Right renal pelvis (tissue), 4 donors: ENCODE measurements at places on chromosomes 1 and 21. TPM values are rescaled to one million over a fixed set of nuclear protein-coding genes. Genes with fewer than 3 reads are reported as not detected.

- peak; percentile 64 for DNase-seq
Measured at GRCh38 chr1:68173936-68174737, 58.2 kb downstream of the WLS start.

GRCh38 chr1:32246888-32247273 is at the start of gene FAM167B:
Gene FAM167B (plus strand): TSS chr1:32247222. CDS start chr1:32247422, 200 bp downstream.
- no peak for DNase-seq

DNA sequence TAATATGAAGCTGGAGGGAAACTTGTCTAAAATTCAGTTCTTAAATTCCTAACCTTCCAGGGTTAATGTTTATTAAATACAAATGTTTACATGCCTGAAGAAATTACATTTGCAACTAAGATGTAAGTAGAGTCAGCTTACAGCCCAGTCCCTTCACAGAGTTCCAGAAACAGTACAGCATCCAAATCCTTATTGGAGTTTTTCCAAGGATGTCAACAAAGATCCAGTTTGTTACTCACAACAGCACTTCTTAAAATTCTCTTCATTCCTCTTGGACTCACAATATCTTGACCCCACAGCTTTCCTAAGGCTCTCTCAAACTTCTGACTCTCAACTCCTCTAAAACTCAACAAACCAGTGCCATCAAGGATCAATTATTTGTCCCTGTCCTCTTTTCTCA is 50.1 kb upstream of the RWDD3 start:
- no peak for DNase-seq

GRCh38 chr1:242030071-242030470 is 31.2 kb upstream of the MAP1LC3C start:
- no peak for DNase-seq

- DNase-seq, result no peak
Measured at GRCh38 chr1:150875197-150876118, 941 bp downstream of the ARNT start.

DNA sequence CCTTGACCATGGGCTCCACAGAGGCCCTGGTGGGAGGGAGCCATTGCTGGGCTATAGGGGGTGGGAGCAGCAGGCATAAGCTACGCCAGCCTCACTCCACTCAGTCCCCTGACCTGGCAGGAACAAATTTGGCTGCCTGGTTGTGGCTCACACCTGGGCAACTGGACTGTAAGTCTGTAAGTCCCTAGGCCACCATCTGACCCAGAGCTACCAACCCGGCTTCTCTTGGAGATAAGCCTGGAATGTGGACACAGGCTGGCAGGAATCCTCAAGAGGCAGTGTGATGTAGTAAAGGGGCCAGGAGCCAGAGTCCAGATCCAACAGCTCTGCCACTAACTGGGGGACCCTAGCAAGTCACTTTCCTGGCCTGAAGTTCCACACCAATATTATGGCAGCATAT is 11.4 kb downstream of the NCF2 start:
- DNase-seq, result no peak

Gene CCDC27
- polyA plus RNA-seq, result 0.22 TPM

Gene SIM2
- polyA plus RNA-seq, result 20.2 TPM

Gene PBX1
- polyA plus RNA-seq, result 186 TPM

Gene C1orf226
- 18.3 TPM for polyA plus RNA-seq
